ENCODE measurements at places on chromosomes 4 and X.
A peak's percentile ranks its signal among the peaks of the same experiment; 100 is the strongest.

GRCh38 chr4:151541389-151542071 lies 132.6 kb downstream of the FHIP1A start:
- no peak for DNase-seq

GRCh38 chr4:14807856-14808255 lies 194.4 kb upstream of the CPEB2 start:
- DNase-seq = no peak

DNA sequence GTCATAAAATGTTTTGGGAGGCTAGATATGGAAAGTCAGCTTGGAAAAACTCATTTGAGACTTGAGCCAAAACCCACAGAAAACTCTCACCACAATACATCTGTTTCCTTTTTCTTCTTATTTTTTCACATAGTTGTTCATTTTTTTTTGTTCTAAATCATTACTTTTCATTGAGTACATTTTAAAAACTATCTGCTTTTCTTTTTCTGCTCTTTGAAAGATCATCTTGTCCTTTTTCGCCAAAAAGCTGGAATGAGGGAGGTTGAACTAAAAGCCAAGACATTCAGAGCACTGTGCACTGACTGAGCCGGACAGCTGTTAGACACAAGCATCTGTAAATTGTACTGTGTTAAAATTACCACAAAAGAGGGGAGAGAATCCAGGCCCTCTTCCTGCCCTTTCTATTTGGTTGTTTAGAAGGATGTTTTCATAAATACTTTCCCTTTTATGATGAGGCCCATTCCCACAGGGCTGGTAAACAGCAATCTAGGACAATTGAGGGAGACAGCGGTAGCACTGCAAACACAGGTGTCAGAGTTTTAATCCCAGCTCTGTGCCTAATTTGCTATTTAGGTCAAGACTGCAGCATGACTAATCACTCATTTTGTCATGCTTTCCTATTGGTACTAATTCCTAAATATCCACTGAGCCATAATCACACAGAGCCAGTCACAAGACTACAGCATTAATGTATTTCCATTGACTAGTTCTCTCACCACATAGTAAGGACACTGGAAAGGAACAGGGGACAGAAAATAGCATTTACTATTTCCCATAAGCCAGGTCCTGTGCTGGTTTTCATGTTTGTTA lies 7.3 kb upstream of the RNF150 start:
- DNase-seq = no peak

- no peak for DNase-seq
These were observed 60.6 kb downstream of the NOCT start for GRCh38 chr4:139076016-139076744.

DNA sequence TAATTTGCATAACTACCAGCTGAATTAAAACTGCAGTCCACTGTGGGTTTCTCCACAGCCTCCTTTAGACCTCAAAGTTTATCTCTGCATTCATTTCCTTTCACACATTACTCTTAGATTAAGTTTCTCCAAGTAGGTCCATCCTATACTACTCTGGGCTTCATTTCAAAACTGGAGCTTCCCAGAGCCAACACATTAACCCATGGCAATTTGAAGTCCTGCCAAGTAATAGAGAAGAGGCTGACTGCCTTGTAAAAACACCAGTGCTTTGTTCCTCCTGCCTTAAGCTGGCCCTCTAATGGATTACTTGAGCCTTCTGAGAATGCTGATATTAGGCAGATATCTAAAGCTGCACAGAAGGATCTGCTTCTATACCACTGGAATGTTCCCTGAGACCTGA lies 997.2 kb upstream of the SLIT2 start:
- no peak for DNase-seq

DNA sequence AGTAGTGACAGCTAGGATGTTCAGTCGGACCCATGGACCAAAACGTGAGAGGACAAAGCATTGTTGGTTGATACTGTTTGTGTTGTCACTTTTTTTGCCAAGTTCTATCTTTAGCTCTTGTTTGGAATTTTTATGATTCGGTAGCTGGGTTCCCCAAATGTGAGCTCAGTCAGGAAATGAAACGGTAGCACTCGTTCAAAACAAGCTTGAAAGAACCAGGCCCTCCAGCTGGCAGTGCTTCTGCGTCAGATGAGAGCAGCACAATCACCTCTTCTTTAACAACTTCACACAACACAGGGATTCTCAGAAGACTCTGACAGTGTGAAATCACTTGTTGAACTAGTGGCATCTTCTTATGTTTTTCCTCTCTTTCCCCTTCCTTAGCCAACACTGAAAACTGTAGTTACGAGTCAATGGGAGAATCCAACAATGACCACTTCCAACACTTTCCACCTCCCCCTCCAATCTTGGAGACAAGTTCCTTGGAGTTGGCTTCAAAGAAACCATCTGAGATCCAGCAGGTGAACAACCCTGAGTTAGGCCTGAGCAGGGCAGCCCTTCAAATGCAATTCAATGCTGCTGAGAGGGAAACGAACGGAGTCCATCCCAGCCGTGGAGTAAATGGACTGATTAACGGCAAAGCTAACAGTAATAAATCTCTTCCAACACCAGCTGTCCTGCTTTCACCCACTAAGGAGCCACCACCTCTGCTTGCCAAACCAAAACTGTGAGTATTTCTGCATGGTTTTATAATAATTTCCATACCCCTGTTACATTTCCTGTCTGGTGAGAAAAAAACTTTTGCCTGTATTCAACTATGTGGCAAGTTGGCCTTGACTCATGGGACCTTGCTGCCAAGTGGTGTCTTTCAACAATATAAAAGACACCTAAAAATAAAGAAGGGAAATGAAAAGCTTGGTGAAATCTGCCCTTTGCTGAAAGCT lies 214.6 kb downstream of the PALLD start:
- DNase-seq = no peak

GRCh38 chr4:157315968-157316367 lies 95.4 kb downstream of the GRIA2 start:
- no peak for DNase-seq

DNA sequence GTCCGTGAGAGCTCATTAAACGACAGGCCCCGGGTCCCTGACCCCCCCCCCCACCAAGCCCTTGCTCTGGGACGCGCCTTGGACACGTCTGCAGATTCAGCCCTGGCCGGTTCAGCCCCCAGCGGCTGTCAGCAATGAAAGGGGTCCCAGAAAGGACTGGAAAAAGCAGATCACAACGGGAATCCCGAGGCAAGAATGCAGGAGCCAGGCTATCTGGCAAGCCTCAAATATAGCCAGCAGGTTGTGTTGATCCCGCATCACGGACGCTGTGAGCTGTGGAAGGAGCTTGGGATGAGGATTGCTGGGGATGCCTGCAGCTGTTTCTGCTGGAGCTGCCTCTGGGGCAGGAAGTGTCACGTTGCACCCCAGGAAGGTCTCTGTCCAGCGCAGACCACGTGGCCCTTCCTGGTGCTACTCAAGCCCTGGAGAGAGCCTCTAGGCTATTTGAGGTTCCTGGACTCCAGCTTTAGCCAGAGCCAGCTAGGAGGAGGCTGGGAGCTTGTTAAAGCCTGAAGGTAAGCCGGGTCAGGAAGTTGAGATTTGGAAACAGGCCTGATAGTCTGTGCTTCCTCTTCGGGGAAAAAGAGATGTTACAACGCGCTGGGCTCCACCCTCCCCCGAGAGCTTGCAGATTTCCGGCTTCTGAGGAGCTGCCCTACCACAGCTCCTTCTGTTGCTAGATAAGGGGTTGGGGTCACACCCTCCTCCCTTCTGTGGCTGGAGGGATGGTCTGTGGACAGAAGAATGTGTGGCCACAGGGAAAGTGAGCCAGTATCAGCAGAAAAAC lies 19.3 kb upstream of the CSF2RA start:
- no peak for DNase-seq

DNA sequence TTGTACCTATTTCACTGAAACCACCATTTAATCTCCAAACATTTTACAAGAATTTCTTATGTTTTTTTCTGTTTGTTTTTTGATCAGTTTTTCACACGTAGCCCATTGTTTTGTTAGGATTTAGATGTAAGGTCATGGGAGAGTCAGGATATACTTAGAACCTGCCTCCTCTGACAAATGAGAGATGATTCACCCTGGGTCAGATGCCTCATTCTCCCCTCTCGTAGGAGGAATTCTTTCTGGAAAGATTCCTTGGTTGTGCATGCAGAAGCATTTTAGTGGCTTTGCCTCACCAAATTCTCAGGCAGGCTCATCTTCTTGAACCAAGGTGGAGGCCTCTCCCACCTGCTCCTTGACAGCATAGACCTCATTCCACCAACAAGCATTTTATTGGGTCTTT lies 599.3 kb downstream of the SPRY1 start:
- no peak for DNase-seq

- no peak for DNase-seq
These were observed 77.1 kb downstream of the TBCK start for GRCh38 chr4:106238820-106239420.

DNA sequence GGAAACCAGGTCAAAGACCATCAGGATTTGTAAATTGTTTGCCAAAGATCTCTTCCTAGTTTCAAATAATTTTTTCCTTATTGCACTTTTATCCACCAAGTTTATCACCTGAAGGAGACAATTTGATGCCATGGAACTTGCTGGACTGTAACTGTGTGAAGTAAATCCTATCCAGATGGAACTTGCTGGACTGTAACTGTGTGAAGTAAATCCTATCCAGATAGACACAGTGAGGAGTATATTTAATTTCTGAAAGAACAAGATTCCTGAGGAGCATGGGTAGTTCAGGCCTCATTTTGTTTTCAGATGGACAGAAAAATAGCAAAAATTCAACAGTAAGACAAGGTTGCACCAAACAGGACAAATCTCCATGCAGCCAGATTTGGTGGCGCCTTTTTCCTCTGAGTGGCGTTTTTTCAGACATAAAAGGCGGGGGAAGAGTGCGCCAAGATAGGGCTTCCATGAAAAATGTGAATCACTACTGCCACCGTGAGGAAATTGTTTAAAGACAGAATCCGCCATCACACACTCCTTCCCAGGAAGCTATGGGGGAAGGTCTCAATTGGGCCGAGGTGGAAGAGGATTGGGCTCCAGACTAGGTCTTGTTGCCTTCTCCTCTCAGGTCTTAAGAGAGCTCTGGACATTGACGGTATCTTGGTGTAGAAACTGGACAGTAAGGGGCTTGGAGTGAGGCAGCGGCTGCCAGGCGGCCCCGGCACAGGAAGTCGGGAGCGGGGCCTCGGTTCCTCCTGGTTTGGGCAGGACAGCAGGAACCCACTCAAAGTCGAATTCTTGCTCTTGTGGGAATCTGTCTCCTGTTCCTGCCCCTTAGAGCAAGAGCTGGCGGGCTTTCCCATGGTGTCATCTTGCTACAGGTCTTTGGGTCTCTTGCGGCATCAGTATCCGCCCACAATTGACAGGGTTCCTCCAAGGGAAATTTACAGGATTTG lies 234.7 kb downstream of the OR13H1 start:
- DNase-seq = no peak

DNA sequence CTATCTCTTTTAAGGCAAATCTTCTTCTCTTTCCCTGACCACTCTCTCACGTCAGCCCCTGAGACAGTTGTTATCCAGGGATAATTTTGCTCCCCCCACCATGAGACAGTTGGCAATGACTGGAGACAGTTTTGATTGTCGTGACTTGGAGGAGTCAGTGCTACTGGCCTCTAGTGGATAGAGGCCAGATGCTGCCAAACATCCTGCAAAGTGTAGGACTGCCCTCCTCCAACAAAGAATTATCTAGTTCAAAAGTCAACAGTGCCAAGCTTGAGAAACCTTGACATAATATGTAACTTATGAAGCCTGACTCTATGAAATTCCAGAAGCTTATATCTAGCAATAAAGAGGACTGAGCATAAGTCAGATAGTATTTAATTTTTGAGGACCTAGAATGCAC lies 502.1 kb upstream of the IGFBP7 start:
- DNase-seq = no peak

GRCh38 chr4:8439168-8439567 lies 1.4 kb downstream of the ACOX3 start:
- no peak for DNase-seq

DNA sequence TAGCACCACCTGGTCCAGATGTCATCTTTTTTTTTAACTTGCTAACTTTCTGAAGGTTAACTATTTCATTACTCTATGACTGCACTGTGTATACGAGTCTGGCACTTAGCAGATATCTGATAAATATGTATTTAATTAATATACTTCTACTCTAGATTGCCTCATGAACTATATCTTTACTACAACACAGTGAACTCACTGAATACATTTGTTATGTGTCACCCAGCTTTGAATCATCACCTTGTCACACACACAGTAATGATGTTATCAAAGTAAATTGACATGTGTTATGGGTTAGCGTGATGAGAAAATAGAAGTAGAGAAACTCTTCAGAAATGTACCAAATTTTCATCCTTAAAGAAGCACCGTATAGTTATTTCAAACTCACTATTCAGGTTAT lies 419.3 kb upstream of the ADGRL3 start:
- DNase-seq = no peak

GRCh38 chr4:73021634-73022033 lies 47.9 kb downstream of the COX18 start:
- no peak for DNase-seq

- DNase-seq = no peak
These were observed 17.5 kb upstream of the ANXA10 start for GRCh38 chr4:168074861-168075260.

DNA sequence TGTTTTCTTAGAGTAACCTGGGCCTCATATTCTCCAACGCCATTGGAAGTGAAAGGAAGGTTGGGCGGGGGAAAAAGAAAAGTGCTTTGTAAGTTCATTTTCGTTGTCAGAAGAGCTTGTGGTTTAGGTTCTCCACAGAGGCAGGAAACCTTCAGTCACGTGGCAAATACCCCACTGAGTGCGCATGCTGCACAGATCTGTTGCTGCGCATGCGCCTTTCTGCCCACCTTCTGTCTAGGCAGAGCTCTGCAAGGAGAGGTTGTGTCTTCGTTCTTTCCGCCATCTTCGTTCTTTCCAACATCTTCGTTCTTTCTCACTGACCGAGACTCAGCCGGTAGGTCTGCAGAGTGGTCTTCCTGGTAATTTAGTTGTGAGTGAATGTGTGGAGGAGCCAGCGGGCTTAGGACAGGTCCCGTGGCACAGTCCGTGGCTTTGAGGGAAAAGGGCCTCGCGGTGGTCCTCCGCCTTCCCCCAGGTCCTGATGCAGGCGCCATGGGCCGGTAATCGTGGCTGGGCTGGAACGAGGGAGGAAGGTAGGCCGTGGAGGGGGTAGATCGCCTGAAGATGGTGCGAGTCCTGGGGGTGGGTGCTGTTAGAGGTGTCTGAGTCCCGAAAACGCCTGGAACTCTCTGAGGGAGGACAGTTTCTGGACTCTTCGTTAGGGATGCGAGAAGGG lies at the start of gene PAGE5:
Gene PAGE5, plus strand, starts transcription at position 228 of the 676 bp plus-strand sequence. CDS start 1,037 bp downstream, outside the sequence.
- peak; percentile 2 for DNase-seq

DNA sequence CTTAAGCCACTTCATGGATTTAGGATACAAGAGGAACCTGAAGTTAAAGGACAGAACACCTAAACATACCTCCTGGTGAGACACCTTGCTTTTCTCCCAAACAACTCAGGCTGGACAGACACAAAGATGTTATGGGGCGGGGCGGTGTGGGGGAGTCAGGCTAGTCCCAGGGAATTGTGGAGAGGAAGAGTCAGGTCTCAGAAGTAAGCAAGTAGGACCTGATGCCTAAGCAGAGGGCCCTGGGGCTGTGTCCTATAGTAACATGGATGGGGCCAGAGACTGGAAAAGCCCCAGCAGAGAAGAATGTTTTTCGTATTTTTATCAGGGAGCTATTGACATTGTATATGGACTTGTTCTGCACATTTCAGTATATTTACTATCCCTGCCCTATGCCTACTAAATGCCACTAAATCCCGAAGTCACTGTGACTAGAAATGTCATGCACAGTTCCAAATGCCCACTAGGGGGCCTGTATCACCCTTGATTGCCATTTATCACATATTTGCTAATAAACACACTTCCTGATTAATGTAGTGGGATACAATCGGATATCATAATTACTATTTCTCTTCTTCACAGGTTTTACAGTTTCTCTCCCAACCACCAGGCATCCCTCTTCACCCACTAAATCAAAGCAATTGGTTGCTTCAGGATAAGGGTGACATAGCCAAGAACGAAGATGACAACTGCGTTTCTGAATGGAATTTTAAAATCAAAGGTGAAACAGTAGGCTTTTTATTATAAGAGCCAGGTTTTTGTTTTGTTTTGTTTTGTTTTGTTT lies 23.8 kb upstream of the ARHGAP10 start:
- peak; percentile 18 for DNase-seq

Measured in GM12892 (cell line).